HTR-8/SVneo (cell line): ENCODE measurements at places on chromosomes 1 and 21.

DNA sequence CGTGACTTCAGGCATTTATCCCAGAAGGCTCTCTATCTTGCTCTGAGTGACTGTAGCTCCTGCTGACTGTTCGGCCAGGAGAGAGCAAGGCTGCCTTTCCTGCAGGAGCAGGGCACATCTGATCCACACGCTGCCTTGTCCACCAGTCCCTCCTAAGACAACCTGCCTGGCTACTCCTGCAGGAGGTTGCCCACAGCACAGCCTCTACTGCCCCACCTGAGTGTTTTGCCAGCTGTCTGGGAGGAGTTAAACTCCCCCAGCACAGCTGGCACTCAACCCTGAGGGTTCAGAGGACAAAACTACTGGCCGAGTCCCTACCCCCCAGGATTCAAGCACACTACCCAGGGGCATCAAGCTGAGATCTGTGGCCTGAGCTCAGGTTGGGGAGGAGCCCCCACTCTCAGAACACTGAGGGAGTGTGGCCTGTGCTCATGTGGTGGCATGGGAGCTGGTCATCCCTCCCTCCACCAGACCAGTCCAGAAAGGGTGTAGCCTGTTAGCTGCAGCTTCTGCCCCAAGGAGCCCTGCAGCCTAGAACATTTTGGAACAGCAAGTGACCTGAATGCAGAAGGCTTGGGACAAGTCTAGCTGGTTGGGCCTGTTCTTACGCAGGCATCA, 237.3 kb downstream of the SLC44A5 start:
- no peak for DNase-seq

DNA sequence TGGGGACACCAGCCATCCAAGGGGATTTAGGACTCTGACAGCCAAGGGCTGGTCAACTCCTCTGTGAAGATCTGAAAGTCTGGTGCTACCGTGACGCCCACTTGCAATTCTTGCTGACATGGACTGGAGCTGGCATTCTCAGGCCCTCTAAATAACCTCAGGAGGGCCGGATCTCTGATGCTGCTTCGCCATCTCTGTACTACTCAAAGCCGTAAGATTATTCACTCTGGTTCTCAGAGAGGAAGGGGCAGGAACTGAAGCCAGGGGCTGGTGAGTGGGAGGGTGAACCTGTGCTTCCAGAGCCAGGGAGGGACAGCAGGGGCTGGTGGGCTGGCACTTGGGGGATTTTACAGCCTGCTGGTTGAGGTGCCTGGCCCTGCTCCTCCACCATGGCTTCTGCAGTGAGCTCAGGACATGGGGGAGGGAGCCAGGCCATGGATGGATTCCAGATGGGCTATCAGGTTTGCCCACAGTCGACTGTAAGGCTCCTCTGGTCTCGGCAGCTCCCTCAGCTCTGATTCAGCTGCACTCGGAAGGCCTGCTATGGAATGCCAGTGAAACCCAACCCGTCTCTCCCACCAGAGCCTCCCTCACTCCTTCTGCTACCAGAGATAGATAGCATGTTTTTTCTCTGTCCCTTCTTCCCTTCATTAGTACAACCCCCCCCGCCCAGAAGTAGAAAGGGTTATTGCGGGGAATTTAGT, 84.5 kb downstream of the PLXNA2 start:
- DNase-seq, result peak; percentile 76

DNA sequence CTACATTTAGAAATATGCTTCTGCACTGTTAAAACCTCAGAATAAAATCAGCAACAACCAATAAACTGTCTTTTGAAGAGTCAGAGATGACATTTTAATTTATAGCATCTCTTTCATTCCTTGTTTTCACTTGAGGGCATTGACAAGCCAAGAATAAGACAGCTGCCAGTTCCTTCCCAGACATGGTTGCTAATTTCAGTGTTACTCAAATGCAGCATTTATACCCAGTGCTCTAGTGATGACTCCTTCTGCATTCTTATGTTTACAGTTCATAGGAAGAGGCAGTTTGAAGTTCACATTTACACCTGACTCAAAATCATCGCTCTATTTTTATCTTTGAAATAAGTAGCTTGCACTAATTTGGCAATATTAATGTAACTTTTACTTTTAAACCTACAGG, 44.9 kb downstream of the PLA2G4A start:
- no peak for DNase-seq

- DNase-seq, result no peak
These were observed 910 bp upstream of the RERE start for GRCh38 chr1:8818325-8818775.

- DNase-seq, result no peak
These were observed 9.2 kb upstream of the PLA2G4A start for GRCh38 chr1:186819563-186819962.

DNA sequence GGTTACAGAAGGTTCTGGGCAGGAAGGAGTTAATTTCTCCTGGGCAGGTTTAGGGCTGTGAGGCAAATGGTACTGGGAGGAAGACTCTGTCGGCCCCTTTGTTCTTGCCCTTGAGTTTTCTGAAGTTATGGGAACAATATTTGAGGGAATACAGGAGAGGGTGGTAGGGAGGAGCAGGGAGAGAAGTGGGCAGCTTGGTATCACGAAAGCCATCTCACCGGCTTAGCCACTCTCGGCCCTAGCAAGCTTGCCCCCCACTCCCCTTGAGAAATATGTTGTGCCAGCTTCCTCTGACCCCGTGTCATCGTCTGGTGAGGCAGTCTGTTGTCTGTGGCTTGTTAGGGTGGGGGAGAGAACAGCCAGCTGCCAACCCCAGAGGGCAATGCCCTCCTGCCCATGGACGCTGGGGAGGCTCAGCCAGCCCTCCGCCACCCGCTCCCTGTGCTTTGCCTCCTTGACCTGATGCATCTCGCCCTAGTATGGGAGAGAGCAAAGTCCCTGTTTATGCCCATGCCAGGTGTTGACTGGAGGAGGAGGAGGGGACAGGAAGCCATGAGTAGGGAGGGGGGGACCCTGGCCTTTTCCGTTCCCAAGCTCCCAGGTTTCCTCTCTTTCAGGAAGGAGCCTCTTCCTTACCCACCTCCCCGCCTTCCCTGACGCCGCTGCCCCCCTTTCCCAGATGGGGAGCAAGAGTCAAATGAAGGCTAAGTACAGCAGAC, 1.2 kb downstream of the EFNA1 start:
- DNase-seq, result no peak

GRCh38 chr1:66589326-66589725, 55.4 kb downstream of the SGIP1 start:
- no peak for DNase-seq

DNA sequence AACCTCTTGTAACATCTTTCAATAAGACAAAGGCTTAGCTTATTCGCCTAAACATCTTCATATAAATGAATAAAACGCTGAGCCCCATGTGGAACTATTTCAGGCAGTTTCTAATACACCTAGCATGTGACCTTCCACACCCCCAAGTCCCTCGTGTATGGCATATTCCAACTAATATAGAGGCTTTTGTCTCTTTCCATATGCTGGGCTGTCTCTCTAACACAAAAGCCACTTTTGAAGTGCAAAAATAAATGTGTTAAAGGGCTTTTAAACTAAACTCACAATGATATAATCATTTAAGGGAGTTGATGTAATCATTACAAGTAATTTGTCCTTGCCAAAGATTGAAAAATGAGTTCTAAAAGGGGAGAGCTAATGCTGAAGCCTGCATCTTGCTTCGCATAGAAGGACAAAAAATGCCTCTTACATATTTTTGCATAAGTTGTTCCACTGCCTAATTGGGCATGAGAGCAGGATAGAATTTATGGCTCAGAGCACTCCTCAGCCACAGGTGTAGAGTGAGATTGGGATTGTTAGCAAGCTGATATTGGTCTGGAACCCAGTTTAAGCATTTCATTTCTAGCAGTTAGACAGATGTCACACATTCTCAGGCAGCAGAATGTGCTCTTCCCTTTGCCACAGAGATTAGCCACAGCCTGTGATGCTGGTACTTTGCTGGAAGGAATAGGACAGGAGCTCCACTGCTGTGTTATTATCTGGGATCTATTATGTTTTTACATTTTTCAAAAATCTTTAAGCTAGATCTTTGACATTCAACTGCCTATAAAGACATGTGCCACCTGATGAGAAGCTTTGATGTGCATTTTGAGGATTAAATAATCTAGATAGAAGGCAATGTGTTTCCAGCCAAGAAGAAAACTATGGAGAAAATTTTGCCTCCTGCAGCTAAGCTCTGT, 1044.4 kb downstream of the ADGRL2 start:
- no peak for DNase-seq

- DNase-seq, result no peak
These were observed 16.9 kb downstream of the SELL start for GRCh38 chr1:169694304-169695075.

DNA sequence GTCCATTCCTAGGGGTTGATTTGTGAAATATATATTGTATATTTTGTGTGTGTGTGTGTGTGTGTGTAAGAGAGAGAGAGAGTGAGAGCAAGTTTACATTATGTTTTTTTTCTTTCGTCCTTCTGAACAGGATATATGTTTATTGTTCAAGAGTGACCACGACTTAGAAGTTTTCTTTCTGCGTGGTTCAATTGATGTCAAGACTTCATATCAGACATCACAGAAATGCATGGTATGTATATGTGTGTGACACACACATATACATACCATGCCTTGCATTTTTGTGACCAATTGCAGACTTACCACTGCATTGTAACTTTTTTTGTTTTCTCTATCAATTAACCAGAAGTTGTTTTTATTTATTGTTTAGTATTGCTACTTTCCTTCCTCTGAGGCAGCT, 2.5 kb downstream of the RASAL2 start:
- no peak for DNase-seq

DNA sequence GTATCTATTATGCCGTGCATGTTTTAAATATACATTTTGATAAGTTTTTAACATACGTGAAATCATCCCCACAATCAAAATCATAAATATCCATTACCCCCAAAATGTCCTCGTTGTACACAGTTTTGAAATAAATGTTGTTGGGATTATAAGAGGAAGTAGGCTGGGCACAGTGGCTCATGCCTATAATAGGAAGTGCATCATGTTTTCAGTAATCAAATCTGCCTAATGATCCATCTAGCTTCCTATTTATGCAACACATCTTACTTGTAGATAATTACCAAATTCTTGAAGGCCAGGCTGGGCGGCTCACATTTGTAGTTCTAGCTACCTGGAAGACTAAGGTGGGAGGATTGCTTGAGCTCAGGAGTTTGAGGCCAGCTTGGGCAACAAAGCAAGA, 15.0 kb upstream of the IFNGR2 start:
- no peak for DNase-seq

GRCh38 chr1:51303751-51304251, 26.6 kb downstream of the TTC39A start:
- DNase-seq, result no peak

DNA sequence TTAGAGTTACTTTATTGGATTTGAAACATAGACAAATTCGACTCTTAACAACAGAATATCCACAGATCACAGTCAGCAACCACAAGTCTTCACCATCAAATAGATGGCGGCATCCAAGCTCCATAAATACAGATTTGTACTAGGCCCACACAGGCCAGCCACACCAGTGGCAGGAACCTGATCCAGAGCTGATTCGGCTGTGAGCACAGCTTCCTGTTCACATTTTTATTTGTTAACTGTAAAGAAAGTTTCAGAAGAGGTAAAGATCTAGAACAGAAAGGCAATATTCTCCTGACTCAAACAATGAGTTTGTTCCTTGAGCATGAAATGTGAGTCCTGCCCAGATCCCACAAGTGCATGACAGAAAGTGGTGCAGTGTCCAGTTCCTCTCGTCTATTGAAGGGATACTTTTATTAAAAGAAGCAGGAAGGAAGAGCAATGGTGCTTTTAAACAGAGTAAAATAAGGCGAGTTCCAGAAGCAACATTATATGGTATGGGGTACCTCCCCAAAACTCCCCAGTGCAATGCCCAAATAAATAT, 205.8 kb downstream of the SLC45A1 start:
- DNase-seq, result no peak

- DNase-seq, result peak; percentile 7
These were observed 143.7 kb downstream of the KCNT2 start for GRCh38 chr1:196464480-196464941.
